ENCODE measurements at places on chromosomes 12 and 14.

DNA sequence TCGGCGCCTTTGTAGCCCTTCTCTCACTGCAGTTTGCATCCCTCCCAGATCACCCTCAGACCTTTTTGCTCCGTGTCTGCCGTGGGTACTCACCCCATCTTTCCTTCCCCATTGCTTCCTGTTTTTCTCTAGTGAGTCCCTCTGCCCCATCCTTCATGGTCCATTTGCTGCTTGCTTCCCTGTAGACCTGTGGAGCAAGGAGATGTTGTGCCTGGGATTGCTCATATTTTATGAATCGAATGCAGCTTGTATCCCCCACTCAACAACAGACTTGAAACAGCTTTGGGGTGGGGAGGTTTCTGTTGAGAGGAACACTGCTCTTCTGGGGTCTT lies 661 bp downstream of the DENR start:
- no peak for DNase-seq

- DNase-seq = no peak
These were observed 23.6 kb upstream of the GPHB5 start for GRCh38 chr14:63342371-63342770.

GRCh38 chr14:71271166-71271945 lies 364.1 kb downstream of the PCNX1 start:
- DNase-seq = no peak

- DNase-seq = no peak
These were observed 8.1 kb downstream of the PNP start for GRCh38 chr14:20477211-20477876.

All from NCI-H2227 treated with DMSO at 0.1 percent for 48 hours (cell line).